ENCODE measurements at places on chromosomes 13 and 19.

DNA sequence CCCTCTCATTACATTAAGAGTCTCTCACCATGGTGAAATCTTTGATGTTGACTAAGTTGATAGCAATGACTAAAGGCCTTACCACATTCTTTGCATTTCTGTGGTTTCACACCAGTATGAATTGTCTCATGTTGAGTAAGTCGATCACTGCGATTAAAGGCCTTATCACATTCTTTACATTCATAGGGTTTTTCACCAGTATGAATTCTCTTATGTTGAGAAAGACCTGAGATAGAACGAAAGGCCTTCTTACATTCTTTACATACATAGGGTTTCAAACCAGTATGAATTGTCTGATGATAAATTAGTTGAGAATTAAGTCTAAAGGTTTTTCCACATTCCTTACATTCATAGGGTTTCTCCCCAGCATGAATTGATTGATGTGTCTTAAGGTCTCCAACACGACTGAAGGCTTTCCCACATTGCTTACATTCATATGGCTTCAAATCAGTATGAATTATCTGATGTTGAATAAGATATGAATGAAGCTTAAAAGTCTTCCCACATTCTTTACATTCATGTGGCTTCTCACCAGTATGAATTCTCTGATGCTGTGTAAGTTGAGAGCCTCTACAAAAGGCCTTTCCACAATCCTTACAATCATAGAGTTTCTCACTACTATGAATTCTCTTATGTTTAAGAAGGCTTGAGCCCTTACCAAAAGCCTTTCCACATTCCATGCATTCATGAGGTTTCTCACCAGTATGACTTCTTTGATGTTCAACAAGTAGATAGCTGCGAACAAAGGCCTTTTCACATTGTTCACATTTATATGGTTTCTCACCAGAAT is 45.6 kb downstream of the ZNF283 start:
- DNase-seq: no peak

GRCh38 chr13:40509876-40510275 is 156.6 kb downstream of the FOXO1 start:
- no peak for DNase-seq

DNA sequence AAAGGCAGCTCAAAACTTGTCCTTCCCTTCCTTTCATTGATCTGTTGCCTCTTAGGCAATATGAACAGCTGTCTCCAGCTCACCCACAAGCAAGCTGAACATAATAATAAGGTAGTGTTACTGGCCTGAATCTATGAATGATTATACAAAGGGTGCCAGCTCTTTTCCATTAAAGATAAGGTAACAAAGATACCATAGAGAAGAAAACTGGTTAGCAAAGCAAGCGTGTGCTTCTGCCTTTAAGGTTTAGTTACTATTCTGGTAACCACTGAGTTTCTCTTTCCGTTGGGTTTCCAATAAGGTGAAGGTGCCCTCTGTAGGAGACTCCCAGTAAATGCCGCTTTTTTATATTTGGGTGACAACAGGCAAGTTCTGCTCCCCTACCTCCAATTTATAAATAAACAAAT is 12.1 kb upstream of the DACH1 start:
- DNase-seq: no peak

DNA sequence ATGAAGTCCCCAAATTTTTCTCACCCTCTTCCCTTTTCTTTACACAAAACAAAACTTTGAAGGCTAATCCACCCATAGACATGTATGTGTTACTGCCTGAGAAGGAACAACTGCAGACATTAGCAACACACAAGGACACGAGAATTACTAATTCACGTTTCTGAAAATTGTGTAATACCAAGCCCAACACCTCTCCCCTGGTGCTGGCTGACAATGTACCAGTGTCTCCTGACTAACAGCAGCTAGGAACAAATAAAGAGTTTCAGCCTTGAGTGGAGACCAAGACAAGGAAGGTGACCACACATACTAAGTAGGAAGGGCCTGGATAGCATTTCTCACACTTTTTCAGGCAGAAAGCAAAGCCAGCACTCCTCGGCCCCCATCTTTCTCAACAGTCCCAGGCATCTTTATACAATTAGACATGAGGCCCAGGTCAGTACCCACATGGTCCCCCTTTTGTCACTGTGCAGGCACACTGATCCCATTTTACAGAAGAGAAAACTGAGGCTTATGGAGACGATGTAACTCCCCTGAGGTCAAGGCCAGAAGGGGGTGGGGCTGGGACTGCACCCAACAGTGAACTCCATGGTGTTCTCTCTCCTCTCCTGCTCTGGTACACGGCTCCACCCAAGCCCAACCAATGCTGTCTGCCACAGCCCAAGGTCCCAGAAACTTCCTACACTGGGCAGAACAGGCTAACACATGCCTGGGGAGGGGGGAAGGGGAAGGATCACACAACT is 8.7 kb downstream of the BRD4 start:
- DNase-seq: no peak

DNA sequence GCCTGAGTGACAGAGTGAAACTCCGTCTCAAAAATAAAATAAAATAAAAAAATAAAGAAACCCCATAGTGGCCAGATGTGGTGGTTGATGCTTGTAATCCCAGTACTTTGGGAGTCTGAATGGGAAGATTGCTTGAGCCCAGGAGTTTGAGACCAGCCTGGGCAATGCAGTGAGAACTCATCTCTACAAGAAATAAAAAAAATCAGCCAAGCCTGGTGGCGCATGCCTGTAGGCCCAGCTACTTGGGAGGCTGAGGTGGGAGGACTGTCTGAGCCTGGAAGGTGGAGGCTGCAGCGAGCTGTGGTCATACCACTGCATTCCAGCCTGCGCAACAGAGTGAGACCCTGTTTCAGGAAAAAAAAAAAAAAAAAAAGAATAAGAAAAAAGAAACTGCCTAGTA is 53.8 kb downstream of the ZNF627 start:
- DNase-seq: no peak

DNA sequence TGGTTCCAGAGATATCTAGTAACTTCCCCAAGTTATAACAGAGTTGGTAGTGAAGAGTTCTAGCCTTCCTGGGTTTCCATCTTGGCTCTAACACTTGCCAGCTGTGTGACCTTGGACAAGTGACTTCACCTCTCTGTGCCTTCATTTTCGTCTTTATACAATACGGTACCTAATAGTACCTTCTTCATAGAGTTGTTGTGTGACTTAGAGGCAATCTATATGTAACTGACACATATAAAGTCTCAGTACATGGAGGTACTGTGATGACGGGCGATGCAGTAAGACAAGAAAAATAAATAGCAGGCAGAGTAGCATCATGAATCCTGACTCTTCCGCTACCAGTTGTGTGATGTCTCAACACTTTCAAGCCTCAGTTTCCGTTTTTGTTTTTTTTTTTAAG is 8.0 kb upstream of the CLASRP start:
- no peak for DNase-seq

GRCh38 chr19:35328851-35329285 is at the start of gene CD22:
Gene CD22 (plus strand): TSS chr19:35329187. CDS start chr19:35332041, 2,854 bp downstream.
- no peak for DNase-seq

GRCh38 chr13:30724778-30725177 is 10.6 kb upstream of the ALOX5AP start:
- DNase-seq: no peak

DNA sequence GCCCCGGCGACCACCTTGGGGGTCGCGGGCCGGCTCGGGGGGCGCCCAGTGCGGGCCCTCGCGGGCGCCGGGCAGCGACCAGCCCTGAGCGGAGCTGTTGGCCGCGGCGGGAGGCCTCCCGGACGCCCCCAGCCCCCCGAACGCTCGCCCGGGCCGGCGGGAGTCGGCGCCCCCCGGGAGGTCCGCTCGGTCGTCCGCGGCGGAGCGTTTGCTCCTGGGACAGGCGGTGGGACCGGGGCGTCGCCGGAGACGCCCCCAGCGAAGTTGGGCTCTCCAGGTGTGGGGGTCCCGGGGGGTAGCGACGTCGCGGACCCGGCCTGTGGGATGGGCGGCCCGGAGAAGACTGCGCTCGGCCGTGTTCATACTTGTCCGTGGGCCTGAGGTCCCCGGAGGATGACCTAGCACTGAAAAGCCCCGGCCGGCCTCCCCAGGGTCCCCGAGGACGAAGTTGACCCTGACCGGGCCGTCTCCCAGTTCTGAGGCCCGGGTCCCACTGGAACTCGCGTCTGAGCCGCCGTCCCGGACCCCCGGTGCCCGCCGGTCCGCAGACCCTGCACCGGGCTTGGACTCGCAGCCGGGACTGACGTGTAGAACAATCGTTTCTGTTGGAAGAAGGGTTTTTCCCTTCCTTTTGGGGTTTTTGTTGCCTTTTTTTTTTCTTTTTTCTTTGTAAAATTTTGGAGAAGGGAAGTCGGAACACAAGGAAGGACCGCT is 729 bp downstream of the STK11 start:
- no peak for DNase-seq

DNA sequence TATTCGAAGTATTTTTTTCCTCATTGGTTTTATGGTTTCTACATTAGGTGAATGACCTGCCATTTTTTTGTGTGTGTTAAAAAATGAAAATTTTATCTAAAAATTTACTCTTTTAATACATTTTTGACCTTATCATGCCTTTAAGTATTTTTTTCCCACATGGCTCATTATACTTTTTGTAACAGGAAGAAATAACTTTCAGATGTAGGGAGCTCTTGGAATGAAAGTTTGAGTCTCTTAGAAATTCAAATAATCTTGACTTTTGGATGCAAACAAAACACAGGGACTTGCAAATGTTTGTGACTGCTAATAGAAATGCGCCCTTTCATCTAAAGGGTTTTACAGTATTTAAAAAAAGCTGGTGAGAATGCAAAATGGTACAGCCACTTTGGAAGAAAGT is 457.9 kb downstream of the KLF5 start:
- DNase-seq: no peak
